ENCODE measurements at places on chromosomes 4 and X.

GRCh38 chr4:188370777-188371176 lies 231.5 kb downstream of the TRIML1 start:
- no peak for DNase-seq

DNA sequence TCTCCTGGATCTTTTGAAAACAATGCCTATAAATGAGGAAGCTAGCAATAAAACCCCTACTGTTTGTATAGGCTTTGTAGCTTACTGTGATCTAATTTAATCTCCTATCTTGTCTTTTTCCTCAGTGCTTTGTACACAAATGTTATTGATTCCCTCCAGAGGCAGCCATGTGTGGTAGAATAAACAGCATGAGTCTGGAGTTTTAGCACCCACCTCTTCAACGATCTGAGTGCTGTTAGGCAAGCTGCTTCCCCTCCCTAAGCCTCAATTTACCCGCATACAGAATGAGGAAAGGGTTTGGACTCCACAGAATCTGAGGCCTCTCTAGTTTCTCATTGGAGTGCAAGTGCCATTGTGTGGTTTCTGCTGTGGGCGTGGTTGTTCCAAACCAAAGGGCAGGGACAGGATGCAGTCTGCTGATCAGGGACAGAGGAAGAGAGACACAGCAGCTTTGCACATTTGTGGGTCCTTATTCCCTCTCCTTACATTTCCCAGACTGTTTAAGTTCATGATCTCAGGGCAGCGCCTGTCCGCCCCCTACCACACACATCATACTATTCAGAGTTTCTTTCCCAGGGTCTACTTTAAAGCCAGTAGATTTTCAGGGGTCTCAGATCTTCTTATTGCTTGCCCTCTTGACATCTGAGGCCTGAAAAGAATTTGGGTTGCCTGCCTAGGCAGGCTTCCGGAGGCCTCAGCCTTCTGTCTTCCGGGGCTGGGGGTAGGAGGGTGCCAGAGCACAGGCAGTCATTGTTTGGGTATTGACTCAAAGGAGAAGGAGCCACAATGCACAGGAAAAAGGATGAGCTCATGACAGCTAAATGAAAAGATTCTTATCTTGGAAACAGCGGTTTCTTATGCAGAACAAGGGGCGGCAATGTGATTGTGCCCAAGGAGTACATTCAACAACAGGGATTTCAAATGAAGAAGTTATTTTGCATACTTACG lies 114.9 kb upstream of the TEX13D start:
- no peak for DNase-seq

- DNase-seq = no peak
Measured at GRCh38 chrX:96002431-96002830, 682.2 kb upstream of the DIAPH2 start.

- no peak for DNase-seq
Measured at GRCh38 chr4:128387600-128388351, 100.2 kb upstream of the PGRMC2 start.

- no peak for DNase-seq
Measured at GRCh38 chr4:22473268-22473667, 42.6 kb downstream of the ADGRA3 start.

GRCh38 chr4:175394208-175394607 lies 417.9 kb downstream of the GPM6A start:
- DNase-seq = no peak
